ENCODE measurements at places on chromosomes 12 and 14. TPM values are rescaled to one million over a fixed set of nuclear protein-coding genes. Genes with fewer than 3 reads are reported as not detected.

Gene MTA1
- 124 TPM for polyA plus RNA-seq

Gene TMEM179
- polyA plus RNA-seq, result 1.8 TPM

Gene C1QL4
- polyA plus RNA-seq, result 0.07 TPM

Gene CELA1
- polyA plus RNA-seq, result not detected

Gene PLEKHD1
- polyA plus RNA-seq, result 0.18 TPM

Gene FBXO21
- 52.3 TPM for polyA plus RNA-seq

Gene RIN3
- polyA plus RNA-seq, result 15.1 TPM

GRCh38 chr14:88625671-88626070, 62.8 kb downstream of the ZC3H14 start:
- no peak for DNase-seq

DNA sequence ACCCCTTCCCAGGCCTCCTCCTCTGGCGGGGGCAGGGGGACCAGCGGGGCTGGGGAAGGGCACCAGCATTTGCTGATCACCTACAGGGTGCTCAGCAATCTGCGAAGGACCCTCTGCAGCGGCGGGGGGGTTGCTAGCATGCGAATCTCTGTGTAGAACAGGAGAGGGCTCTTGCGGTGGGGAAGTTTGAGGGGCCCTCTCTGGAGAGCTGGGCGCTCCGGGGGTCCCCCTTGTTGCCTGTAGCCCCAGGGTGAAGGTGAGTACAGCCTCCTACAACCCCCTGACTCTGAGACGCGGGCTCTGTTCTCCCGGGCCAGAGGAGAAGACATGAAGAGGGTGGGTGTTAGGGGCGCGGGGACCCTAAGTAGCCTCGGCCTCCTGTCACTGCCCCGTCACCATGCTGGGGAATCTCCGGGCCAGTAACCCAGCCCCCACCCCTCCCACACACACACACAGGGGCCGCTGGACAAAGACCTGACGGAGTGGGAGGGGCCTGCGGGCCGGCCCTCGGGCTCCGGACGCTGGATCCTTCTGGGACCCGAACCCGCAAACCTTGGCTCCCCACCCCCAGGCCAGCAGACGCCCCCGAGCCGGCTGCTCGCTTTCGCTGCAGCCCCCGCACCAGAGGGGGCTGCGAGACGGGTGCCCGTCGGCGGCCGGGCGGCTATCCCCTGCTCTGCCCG, 734 bp downstream of the FIGNL2 start:
- no peak for DNase-seq

DNA sequence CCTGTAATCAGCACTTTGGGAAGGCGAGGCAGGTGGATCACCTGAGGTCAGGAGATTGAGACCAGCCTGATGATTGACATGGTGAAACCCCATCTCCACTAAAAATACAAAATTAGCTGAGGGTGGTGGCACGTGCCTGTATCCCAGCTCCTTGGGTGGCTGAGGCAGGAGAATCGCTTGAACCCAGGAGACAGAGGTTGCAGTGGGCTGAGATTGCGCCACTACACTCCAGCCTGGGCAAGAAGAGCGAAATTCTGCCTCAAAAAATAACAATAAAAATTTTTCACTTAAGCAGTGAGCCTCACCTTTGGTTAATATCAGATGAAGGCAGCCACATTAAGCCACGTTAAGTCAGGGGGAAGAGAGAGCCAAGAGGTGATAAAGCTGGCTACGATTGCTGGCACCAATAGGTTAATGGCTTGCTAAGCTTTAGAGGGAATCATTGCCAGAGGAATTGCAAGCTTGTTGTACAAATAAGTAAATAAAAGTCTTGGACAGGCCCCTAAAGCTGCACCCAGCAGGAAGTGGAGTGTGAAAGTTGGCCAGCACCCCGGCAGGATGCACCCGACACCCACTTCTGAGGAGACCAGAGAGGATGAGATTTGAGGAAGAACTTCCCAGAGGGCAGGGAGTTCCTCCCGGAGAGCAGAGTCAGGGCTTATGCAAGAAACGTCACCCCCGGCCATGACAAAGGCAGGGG, 41.3 kb upstream of the TESC start:
- DNase-seq, result no peak

- no peak for DNase-seq
Observed at GRCh38 chr14:28758253-28758884, 8.2 kb upstream of the FOXG1 start.

- no peak for DNase-seq
Observed at GRCh38 chr14:95316821-95317220, 2.9 kb downstream of the CLMN start.

Data from left lung (tissue), 14 donors.